ENCODE measurements at places on chromosomes 2 and 18.

- DNase-seq, result no peak
These were observed 784.6 kb upstream of the ZEB2 start for GRCh38 chr2:145304501-145304900.

GRCh38 chr2:71891155-71891554, 256.5 kb downstream of the CYP26B1 start:
- DNase-seq, result no peak

- DNase-seq, result no peak
These were observed 16.4 kb downstream of the TMEM18 start for GRCh38 chr2:660586-661359.

DNA sequence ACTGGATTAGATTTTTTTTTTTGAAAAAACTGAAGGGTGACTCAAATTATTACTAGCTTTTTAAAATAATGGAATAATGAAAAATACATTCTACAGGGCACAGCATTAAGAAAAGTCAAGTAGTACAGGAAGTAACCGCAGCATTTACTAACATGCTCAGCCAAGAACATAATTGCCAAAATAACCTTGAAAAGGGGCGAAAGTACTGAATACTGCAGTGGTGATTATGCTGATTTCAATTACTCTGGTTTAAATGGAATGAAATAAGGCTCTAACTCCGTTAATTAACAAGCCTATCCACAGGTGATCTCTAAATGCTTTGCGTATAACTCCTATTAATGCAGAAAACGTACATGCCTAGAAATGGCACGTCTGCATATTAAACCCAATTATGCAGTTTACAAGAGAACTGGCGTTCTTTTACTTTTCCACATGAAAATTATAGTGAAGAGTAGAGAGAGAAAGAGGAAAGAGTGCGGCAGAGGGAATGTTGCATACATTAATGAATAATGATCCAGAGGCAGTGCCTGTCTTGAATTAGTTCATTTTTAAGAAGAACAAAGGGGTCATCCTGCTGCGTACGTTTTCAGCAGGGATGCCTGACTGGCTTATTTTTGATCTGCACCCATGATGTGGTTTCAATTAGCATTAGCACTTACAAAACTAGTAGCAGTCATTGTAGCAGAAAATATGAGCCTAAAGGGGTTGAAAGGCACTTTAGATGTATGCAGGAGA, 612.4 kb downstream of the NYAP2 start:
- no peak for DNase-seq

GRCh38 chr2:48514348-48515003, 15.5 kb upstream of the STON1 start:
- DNase-seq, result no peak

GRCh38 chr2:44997963-44998362, 11.3 kb downstream of the SIX2 start:
- DNase-seq, result no peak

- DNase-seq, result no peak
These were observed 39.2 kb downstream of the GALNT1 start for GRCh38 chr18:35620765-35621164.

DNA sequence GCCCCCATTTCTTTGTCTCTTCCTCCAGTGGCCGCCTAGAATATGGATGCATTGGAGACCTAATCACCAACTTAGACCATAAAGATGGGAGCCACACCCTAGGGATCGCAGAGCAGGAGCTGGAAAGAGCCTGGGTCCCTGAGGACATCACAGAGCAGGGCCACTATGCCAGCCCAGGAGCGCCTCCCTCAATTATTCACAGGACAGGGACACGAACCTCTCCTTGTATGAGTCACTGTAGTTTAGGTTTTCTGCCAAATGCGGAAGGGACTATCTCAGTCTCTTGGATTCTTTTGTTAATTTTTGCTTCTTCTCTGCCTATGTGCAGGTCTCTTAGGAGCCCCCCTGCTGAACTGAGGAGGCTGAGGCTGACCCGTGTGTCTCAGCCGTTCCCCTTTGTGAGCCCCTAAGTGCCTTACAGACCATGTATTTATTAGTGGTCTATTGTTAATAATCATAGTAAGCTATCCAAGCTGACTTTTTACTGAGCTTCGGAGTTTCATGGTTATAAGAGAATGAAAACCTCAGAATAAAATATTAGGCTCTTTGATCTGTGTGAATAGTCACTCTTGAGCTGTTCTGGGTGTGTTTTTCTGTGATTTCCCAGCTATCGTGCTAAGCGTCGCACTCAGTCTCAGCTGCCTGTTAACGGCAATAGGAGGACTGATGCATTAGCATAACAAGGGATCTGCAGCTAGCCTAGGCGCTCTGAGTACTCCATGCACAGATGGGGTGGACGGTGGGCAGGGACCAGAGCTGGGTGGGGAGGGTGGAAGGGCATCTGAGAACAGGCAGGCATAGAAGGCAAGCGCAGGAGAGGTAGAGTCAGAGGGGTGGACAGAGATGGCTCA, 12.7 kb upstream of the PTPN4 start:
- no peak for DNase-seq

DNA sequence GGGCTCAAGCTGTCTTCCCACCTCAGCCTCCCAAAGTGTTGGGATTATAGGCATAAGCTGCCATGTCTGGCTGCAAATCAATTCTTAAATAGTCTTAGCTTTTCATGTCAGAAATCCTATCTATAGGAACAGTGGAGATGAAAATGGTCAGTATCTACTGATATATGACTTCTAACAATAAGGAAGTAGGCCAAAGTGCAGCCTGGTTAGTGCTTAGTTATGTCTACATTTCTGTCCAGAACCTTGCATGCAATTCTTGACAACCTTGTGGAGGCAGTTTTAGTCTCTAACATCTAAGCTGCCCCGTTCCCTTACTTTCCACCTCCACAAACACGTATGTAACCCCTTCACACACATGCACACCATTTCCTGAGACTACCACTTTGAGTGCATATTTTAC, 169.2 kb upstream of the SPATS2L start:
- no peak for DNase-seq

- DNase-seq, result no peak
These were observed 14.7 kb upstream of the NEU4 start for GRCh38 chr2:241794250-241794823.

DNA sequence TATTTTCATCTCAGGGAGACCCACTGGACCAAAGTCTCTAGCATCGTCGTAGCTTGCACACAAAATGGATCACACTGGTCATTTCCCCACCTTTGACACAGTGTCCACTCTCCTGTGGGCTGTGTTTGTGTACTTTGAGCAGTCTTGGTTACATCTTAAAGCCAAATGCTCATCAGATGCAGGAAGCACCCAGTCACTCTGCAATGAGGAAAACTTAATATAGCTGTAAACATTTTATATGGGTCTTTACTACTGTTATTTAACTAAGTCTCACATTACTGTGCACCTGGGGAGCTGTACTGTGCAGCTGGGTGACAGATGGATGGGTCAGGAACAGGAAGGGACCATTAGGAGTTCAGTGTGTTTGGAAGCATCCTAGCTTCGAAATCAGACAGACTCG, 109.0 kb upstream of the CXCR4 start:
- no peak for DNase-seq

GRCh38 chr2:46643493-46643892, 164.1 kb downstream of the TMEM247 start:
- DNase-seq, result no peak

- DNase-seq, result no peak
These were observed 58.1 kb downstream of the IL1R2 start for GRCh38 chr2:102049756-102050443.

GRCh38 chr2:240932001-240932723, 26.0 kb downstream of the CROCC2 start:
- DNase-seq, result no peak

GRCh38 chr2:26412091-26412673, 10.5 kb downstream of the DRC1 start:
- DNase-seq, result no peak

GRCh38 chr18:41899535-41899934, 55.5 kb upstream of the PIK3C3 start:
- DNase-seq, result no peak

DNA sequence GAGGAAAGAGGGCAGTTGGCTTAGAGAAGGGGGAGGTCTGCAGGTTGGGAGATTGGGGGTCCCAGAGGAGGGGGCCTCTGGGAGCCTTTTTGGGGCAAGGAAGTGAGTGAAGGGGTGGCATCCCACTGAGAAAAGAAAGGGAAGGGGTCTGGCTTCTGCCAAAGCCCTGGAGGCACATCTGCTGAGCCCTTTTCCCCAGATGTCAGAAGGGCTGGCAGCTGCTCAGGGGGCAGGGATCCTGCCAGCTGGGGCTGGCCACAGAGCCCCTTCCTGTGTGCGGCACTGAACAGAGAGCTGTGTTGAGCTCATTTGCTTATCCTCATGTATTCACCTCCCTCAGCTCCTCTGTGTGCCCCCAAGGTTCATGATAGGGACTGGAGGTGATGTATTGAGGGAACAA, 54.5 kb downstream of the APOB start:
- DNase-seq, result no peak

DNA sequence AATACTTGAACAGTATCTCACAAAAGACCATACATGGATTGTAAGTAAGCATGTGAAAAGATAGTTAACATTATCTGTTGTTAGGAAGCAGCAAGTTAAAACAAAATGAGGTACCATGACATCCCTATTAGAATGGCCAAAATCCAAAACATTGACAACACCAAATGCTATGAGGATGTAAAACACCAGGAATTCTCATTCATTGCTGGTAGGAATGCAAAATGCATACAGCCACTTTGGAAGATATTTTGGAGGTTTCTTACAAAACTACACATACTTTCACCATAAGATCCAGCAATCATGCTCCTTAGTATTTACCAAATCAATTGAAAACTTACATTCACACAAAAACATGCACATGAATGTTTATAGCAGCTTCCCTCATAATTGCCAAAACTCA, 30.9 kb upstream of the ICOS start:
- DNase-seq, result no peak

- no peak for DNase-seq
These were observed 11.3 kb upstream of the ERBB4 start for GRCh38 chr2:212549941-212550340.

GRCh38 chr2:68059784-68060525, 2.8 kb downstream of the C1D start:
- DNase-seq, result no peak

- peak; percentile 67 for DNase-seq
These were observed 1.6 kb downstream of the SPRED2 start for GRCh38 chr2:65430603-65431420.

DNA sequence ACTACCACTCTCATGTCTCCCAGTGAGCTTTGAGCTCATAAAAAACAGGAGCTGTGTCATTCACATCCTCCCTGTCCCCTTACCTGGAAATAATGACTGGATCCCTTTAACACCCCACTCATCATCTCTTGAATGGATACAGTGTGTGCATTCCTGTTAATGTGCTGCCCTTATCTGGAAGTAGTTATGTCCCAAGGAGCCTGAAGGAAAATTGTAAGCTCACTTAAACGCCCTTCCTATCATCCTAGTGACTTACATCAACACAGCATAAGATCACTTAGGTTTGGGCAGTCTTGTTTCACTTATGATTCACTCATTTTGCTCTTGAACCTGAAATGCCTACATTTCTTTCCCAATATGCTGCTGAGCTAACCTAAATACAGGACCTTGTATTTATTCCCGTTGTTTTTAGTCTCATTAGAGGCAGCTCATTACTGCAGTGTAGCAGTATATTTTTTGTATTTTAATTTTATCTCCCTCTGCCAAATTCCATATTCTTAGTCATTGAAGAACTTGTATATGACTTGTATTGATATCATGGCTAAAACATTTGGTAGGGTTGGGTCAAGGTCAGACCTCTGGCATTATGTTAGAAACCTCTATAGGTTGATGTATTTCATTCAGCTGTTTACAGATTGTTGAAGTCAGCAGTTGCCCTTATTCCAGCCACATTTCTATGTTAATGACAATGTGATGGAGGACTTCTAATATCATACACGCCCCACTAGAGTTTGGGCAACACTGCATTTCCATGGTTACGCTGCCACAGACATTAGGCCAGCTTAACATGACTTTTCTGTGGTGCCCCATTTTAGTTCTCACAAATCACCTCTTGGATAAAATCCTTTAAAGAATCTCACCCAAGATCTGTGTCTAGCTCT, 72.9 kb downstream of the PKP4 start:
- DNase-seq, result no peak

GRCh38 chr2:96118698-96119388, 2.5 kb upstream of the ADRA2B start:
- DNase-seq, result no peak

- no peak for DNase-seq
These were observed 8.7 kb downstream of the FAM178B start for GRCh38 chr2:96977631-96978195.

GRCh38 chr2:117512307-117512706, 302.2 kb upstream of the DDX18 start:
- DNase-seq, result no peak

- DNase-seq, result no peak
These were observed 32.1 kb downstream of the MRPL44 start for GRCh38 chr2:223989206-223989855.

- no peak for DNase-seq
These were observed 46.1 kb upstream of the FRZB start for GRCh38 chr2:182912518-182912915.

GRCh38 chr2:230226051-230226551, 565 bp downstream of the SP140 start:
- DNase-seq, result no peak

DNA sequence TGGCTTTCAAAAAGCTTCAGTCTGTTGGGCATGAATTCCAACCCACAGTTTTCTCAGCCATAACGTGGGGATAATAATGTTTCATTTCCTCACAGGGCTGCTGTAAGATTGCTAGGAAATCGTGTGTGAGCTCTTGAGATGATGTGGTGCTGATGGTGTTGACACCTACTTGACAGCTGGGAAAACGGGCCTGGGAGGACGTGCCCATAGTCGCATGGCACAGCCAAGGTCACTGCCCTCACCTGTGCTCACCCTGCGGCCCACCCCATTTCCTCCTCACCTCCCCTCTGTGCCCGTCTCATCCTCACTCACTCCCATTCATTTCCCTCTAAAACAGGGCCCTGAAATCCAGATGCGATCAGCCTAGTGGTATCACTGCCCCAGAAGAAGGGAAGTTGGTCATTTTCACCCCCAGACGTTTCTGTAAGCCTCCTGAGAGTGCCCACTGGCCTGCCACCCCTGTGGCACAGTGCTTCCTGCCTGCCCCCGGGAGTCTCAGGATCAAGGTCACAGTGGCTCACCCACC, 33.0 kb downstream of the DPYSL5 start:
- DNase-seq, result no peak

GRCh38 chr2:48176876-48177275, 270.6 kb upstream of the FBXO11 start:
- DNase-seq, result no peak

DNA sequence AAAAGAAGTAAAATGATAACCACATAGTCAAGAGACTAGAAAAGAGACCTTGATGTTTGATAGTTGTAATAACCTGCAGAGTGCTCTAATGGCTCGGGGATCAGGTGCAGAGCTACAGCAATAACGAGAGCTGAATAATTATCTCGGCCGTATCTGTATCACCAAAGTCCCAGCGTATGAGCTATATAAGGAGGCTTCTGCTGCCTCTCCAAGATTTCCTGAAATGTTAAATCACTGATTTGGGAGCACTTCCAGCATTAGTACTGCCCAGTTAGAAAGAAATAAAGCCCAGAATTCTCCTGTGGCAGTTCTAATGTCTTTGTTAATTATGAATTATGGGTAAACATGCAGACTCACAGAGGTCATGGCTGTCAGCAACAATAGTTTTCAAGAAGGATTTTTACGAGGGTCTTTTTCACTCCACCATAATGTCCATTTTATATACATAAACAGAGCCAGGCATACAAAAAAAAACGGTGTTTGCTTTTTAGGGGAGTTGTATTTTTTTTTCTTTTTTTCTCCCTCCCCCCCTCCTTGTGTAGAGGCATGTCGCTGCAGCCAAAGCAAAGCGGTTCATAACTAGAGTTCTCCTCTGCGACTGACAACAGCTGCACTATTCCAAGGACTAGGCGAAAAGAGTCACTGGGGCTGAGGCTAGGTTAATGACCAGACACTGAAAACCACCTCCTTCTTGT, 168.3 kb upstream of the VRK2 start:
- no peak for DNase-seq

All from NCI-H187 (cell line).